ENCODE measurements at places on chromosomes 2 and 18. TPM values are rescaled to one million over a fixed set of nuclear protein-coding genes. Genes with fewer than 3 reads are reported as not detected.

Gene TMEM198
- total RNA-seq, result 2.4 TPM

GRCh38 chr2:221431477-221431876, 140.6 kb downstream of the EPHA4 start:
- no peaks in the 10 kb centered on the region for H3K4me1 ChIP-seq
- H3K27me3 ChIP-seq, result no peaks in the 10 kb centered on the region
- H3K4me3 ChIP-seq, result no peak overlapping the region
- DNase-seq, result no peak
- no peak overlapping the region for H3K27ac ChIP-seq

GRCh38 chr2:182553483-182553882, 126.6 kb upstream of the PDE1A start:
- no peaks in the 10 kb centered on the region for H3K27me3 ChIP-seq
- no peak for DNase-seq
- no peaks in the 10 kb centered on the region for H3K4me1 ChIP-seq
- H3K27ac ChIP-seq, result no peak overlapping the region

DNA sequence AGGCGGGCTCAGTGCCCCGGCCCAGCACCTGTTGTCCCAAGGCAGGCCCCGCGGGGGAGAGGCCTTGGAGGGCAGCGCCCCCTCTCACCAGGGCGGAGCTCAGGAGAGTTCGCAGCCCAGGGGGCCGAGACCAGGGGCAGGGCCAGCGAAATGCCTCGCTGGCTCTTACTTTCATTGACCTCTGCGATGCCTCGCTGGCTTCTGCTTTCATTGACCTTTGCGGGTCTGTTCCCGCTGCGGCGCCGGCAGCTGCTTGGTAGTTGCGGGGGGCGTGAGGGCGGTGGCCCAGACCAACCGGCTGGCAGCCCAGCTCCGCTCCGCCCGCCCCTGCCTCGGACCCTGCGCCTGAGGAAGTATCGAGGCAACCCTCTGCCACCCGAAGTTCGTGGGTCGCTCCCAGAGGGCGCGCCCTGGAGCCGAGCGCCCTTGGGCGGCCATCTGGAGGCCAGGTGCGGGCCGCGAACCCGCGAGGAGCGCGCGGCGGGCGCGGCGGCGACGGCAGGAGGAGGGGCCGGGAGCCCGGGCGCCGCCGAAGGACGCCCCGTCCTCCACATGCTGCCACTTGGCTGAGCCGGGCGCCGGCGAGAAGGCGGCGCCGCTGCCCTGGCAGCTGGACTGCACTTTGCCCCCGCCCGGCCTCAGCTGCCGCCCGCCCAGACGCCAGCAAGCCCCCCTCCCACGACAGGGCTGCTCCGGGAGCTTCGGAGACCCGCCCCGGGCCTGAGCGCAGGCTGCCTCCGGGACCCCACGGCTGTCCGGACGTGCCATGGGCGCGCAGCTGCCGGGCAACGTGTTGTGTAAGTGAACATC, 118.0 kb upstream of the MSTN start:
- H3K27ac ChIP-seq, result peak overlapping the region; percentile 84
- no peaks in the 10 kb centered on the region for H3K27me3 ChIP-seq

Measured in K562 (cell line).